Globus pallidus (tissue), 1 donor: ENCODE measurements at places on chromosomes 2 and 18.

DNA sequence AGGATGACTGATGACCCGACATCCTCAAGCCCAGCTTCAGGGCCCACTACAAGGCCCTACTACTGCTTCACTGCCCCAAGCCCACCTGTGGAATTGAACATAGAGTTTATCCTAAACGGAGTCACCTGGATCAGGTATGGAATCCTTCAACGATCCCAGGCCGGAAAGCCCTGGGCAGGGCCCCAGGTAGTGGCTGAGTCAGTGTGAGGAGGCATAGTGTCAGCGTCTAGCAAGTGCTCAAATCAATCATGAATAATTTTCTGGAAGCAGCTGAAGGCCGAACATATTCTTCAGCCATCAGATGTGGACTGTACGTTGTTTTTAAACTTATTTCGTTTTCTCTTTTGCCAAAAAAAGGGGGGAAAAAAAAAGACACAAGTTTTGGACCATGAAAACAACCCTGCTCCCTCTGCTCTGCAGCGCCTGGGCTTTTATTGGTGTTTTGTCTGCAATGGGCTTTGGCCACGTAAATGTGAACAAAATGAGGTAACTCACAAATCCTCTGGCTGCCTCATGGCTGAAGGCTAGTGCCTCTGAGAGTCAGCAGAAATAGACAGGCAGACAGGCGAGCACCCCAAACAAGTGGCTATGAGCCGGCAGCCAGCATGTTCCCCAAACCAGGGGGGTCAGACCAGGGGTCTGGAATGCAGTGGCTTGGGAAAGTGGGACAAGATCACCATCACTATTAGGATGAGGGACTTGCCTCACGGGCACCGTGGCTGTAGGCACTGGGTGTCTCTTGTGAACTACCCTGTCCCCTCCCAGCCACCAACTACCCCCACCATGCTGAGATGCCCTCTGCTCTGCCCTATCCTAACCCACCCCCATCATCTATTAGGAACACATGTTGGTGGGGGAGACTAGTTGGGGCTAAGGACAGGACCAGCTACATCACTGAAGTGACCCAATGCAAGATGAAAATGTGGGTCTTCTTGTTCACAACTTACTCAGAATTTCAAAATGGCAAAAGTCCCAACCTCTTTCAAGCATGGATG lies 51.4 kb downstream of the TTC32 start:
- no peak for DNase-seq

- DNase-seq = no peak
These were observed 30.9 kb upstream of the IL37 start for GRCh38 chr2:112880091-112880531.

- DNase-seq = no peak
These were observed 360.9 kb upstream of the SALL3 start for GRCh38 chr18:78618726-78619125.

DNA sequence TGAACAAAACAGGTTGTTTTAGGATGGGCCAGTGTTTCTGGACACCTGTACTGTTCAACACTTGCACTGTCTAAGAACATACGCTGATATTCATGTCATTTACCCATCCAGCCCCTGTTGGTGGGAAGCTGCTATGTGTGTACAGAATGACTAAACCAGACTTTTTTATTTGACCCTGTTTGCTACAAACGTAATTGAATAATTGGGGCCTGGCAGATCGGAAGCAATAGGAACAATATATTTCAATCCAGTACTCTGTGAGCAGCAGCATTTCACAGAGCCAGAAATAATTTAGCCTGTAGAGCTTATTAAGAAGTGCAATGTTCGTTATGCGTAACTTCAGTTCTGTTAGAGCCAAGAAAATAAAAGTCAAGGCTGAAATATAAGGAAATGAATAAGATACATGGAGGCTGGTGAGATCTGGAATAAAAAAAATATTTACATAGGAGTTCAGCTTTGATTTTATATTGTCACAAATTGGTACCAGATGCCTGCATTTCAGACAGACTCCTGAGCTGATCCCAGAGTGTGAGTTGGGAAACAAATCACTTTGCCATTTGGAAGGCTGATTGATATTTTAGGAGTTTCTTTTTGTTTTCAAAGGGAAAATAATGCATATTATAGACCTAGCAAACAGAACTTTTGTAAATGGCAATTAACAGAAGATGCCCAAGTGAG lies 19.7 kb downstream of the CABLES1 start:
- DNase-seq = no peak

- DNase-seq = no peak
These were observed 4.4 kb downstream of the DDX18 start for GRCh38 chr2:117818921-117819320.

- no peak for DNase-seq
These were observed 160.5 kb upstream of the EPC2 start for GRCh38 chr2:148484066-148484465.

DNA sequence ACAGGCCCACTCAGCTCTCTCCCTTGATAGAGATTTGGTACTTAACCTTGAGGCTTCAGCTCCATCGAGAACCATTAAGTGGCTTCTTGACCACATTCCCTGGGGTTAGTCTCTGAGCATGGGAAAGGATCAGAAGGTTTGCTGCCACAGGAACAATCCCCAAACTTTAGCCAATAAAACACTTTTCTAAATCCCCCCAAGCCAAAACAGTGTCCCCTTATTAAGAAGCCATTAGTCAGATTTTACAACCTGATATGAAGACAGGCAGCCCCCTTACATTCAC lies 37.7 kb upstream of the SLC8A1 start:
- no peak for DNase-seq

- DNase-seq = no peak
These were observed 82.6 kb downstream of the C18orf54 start for GRCh38 chr18:54440292-54440691.

GRCh38 chr18:33010149-33010548 lies 237.3 kb upstream of the KLHL14 start:
- no peak for DNase-seq

DNA sequence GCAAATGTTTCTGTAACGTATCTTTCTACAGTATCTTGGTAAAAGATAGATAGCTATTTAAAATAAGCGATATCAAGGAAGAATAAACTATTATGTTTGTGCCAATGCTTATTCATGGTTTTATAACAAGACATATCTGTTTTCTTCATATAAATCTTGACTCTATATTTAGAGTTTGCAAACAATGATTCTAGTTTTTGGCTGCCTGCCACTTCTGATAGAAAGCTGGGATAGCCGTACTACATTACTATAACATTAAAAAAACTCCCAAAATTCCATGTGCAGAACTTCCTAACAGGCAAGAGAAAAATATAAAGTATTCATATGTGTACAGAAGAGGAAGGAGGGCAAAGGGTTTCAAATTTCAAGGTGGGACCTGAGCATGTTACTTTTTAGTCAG lies 985.0 kb downstream of the BCL11A start:
- no peak for DNase-seq

DNA sequence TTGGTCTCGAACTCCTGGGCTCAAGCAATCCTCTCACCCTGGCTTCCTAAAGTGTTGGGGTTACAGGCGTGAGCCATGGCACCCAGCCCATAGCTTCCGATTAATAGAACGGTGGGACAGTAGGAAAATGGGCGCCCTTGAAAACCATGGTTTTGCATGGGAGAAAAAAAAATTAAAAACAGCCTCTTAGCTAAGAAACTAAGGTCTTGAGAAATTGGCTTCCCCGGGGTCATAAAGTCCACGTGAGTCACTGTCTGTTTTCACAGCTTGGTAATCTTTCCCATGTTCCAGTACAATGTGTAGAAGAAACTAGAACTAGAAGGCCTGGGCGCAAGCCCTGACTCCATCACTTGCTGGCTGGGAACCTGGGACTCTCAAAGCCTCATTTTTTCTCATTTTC lies 20.7 kb downstream of the B3GNT2 start:
- no peak for DNase-seq

DNA sequence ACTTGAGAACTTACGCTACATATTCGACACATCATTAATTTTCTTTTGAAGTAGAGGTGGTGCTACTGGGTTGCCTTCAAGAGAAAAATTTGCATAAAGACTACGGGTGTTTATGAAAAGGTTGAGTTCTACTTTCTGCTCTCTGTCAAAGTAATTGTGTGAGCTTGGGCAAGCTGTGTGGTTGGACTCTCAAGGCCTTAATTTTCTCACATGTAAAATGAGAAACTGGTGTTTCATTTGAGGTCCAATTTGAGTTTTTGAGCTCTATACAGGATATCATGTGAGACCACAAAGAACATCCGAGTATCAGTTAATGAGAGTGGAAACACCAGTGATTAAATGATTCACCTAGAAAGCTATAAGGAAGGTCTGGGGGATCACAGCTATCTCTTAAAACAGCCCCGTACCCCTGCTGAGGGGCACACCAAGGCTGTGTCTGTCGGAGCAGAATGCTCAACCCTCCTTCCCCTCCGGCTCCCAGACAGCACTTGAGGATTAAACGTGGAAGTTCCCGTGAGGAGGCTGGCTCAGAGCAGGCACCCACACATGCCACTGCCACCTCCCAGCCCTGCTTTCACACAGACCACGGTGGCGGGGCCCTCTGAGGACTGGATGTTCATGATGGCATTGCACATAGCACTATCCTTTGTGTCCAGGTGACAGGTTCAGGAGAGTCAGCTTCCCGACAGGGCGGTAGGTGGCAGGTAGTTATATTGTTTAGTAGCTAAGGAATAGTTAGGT lies 191.8 kb downstream of the RNF144A start:
- no peak for DNase-seq

GRCh38 chr2:195659982-195660890 lies 3.2 kb downstream of the SLC39A10 start:
- DNase-seq = peak; percentile 74

- no peak for DNase-seq
These were observed 211.8 kb downstream of the NRXN1 start for GRCh38 chr2:50820176-50820575.

DNA sequence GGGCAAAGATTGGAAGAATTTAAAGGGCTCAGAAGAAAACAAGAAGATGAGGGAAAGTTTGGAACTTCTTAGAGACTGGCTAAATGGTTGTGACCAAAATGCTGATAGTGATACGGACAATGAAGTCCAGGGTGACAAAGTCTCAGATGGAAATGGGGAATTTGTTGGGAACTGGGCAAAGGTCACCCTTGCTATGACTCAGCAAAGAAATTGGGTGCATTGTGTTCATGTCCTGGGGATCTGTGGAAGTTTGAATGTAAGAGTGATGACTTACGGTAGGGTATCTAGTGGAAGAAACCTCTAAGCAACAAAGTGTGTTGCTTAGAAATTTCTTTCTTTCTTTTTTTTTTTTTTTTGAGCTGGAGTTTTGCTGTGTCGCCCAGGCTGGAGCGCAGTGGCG lies 6.0 kb upstream of the IL1A start:
- DNase-seq = no peak

DNA sequence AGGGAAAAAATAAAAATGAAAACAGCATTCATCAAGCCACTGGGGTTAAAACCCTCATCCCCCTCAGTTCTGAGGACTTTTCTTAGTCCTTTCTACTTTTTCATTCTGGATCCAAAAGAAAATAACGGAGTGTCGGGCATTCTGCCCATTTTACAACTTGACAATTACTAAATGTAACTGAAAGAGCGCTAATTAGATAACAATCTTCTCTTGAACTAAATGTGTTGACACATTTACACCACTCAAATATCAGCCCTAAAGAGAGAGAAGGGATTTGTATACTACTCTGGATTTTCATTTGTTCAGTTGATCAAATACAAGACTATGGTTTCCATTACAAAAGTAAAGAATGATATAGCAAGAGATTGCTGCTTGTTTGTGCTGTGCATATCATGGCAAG lies 27.5 kb downstream of the ABCA12 start:
- no peak for DNase-seq

- no peak for DNase-seq
These were observed 35.5 kb upstream of the SLC35F5 start for GRCh38 chr2:113791697-113792590.

- DNase-seq = no peak
These were observed 143.7 kb downstream of the TPO start for GRCh38 chr2:1556776-1557466.

DNA sequence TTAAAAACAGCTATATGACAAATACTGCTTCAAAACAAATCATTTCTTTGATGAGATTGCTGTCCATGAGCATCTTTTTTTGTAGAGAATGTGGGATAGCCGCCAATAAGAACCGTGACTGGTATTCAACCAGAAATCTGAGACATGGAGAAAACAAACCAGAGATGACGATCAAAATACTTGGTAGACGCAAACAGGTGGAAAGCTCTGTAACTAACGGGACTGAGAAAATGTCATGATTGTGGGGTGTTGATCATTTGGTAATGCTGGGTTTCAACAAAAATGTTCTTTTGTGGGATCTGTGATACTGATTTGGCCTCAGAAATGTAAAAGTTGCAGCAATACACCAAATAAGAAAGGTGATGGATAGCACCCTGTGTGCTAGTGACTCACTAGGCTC lies 364.8 kb downstream of the NYAP2 start:
- no peak for DNase-seq

GRCh38 chr2:8857709-8858108 lies 20.3 kb upstream of the KIDINS220 start:
- no peak for DNase-seq

GRCh38 chr2:100616841-100617390 lies 54.1 kb downstream of the PDCL3 start:
- no peak for DNase-seq

GRCh38 chr2:181224866-181225265 lies 232.3 kb upstream of the ITGA4 start:
- no peak for DNase-seq

GRCh38 chr2:188628989-188629752 lies 337.5 kb downstream of the GULP1 start:
- DNase-seq = no peak

DNA sequence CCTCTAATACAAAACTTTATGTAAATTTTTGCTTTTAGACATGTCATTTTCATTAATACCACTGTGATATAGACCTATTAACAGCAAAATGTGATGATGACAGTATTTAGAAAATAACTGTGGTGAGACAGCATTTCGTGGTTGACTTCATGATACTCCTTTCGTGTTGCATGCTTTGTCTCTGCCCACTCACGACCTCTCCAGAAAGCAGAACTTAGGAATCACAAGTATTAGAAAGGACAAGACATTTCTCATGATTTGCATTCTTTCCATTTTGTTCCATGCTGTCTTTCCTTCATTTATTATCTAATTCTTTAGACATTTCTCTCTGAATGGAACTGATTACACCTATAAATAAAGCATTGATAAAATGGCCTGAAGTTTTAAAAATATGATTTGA lies 85.2 kb upstream of the POU3F3 start:
- no peak for DNase-seq

DNA sequence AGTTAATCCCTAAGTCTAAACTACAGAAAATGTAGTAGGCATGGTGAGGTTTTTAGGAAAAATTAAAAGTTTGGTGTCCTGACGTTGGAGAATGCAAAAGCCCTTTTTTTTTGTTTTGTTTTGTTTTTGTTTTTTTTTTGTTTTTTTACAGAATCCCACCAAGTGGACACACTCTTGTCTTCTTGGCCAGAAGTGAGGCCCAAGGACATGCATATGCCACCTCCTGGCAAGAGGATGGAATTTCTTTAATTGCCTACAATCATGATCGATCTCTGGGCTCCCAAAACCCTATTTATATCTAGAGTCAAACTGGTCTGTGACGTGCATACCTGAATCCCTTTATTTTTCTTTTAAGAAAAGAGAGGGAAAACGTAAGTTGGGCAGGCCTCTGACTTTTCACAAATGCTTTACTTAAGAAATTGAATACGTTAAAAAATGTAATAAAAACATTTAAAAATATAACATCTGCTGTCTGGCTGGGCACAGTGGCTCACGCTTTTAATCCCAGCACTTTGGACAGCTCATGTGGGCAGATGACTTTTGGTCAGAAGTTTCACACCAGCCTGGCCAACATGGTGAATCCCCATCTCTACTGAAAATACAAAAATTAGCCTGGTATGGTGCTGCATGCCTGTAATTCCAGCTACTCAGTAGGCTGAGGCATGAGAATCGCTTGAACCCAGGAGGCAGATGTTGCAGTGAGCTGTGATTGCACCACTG lies 502.7 kb downstream of the CBLN2 start:
- DNase-seq = no peak
